Testis (tissue), 5 donors: ENCODE measurements at places on chromosomes 16 and 17.

DNA sequence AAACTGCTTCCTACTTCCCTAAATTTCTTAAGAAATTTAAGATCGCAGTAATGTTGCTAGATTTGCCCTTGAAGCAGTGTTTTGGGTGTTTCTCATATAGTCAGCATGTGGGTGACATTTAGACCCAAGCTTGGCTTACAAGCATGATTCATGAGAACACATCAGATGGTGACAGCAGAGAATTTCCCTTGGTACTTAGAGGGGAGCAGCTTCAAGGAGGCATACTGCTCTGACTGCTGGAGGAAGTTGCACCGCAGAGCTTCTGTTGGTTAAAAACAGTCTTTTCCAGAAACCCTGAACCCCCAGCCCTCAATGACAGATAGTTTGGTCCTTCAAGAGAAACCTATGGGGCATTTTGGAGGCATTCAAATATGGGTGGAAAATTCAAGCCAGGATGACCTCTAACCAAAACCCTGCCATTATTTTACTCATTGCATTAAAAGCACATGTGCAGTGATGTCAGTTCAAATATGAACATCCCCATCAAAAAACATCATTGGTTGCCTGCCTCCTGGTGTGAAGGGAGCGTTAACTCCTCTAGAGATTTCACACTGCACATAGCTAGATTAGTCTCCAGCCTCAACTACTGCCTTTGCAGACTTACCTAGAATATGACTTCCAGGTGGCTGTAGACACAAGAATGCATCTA is 201.5 kb upstream of the CACNG5 start:
- DNase-seq, result no peak

- DNase-seq, result no peak
Observed at GRCh38 chr17:82098939-82099763, 1.1 kb upstream of the FASN start.

GRCh38 chr17:29847118-29847517 is 82.9 kb downstream of the SSH2 start:
- no peak for DNase-seq

- no peak for DNase-seq
Observed at GRCh38 chr17:38898291-38898679, 27.1 kb upstream of the LASP1NB start.
